Activated T-helper 2 cell treated with anti-CD3 and anti-CD28 coated beads, Interferon-gamma antibody, Interleukin-2, Interleukin-4, amounts not matched to agents 10 μg/mL and 5 μg/mL and 100 μg/mL, durations not matched to agents 14 hours and 24 hours and 36 hours (primary cell): ENCODE measurements at places on chromosomes 1 and 21.

- no peak overlapping the region for H3K27ac ChIP-seq
- no peak for DNase-seq
- H3K4me1 ChIP-seq = peaks cover 12% of the 10 kb centered on the region
- H3K36me3 ChIP-seq = no peaks in the 10 kb centered on the region
Observed at GRCh38 chr1:204583909-204584632, 67.9 kb downstream of the MDM4 start.

DNA sequence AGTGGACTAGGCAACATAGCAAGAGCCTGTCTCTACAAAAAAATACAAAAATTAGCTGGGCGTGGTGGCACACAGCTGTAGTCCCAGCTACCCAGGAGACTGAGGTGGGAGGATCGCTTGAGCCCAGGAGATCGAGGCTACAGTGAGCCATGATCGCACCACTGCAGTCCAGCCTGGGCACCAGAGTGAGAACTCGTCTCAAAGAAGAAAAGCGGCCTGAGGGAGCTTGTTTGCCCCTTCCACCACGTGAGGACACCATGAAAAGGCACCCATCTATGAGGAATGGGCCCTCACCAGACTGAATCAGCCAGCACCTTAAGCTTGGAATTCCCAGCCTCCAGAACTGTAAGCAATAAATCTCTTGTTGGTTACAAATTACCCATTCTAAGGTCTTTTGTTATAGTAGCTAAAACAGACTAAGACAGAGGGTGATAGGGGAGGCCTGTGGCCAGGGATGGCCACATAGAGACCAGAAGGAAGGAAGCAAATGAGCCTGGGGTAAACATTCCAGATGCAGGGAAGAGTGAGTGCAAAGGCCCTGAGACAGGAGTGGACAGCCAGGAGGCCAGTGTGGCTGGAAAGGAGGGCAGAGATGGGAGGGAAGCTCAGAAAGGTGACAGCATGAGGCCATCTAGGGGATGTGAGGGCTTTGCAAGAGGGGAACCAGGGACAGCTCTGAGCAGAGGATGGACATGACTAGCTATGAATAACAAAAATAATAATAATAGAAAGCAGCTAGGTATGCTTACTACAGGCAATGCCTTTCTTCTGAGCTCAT is 120.1 kb downstream of the MATN1 start:
- DNase-seq = no peak
- no peak overlapping the region for H3K27ac ChIP-seq
- no peaks in the 10 kb centered on the region for H3K27me3 ChIP-seq
- H3K36me3 ChIP-seq = no peaks in the 10 kb centered on the region
- H3K4me3 ChIP-seq = no peak overlapping the region

DNA sequence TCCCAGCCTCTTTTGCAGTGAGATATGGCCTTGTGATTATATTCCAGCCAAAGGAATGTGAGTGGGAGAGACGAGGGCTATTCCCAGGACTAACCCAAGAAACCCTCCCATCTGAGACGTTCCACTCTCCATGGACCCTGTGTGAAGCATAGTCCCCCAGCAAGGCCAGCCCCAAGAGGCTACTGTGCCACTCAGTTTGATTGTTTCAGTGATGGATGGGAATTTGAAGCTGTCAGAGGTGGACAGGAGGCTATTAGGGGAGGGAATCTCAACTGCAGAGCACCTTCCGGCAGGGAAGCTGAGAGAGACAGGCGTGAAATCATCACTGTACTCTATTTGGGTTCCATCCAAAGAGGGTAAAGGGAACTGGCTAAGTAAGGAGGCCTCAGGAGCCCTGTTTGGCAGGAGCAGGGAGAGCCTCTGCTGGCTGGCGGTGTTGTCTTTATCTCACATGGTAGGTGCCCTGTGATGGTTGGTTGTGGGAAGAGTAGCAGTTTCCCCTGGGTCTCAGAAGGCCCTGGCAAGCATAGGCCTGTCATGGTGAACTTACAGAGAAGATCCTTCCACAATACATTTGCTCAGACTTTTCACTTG is 3.4 kb upstream of the TEX35 start:
- DNase-seq = no peak
- no peaks in the 10 kb centered on the region for H3K36me3 ChIP-seq
- no peak overlapping the region for H3K4me3 ChIP-seq
- no peaks in the 10 kb centered on the region for H3K4me1 ChIP-seq
- H3K27ac ChIP-seq = no peak overlapping the region

DNA sequence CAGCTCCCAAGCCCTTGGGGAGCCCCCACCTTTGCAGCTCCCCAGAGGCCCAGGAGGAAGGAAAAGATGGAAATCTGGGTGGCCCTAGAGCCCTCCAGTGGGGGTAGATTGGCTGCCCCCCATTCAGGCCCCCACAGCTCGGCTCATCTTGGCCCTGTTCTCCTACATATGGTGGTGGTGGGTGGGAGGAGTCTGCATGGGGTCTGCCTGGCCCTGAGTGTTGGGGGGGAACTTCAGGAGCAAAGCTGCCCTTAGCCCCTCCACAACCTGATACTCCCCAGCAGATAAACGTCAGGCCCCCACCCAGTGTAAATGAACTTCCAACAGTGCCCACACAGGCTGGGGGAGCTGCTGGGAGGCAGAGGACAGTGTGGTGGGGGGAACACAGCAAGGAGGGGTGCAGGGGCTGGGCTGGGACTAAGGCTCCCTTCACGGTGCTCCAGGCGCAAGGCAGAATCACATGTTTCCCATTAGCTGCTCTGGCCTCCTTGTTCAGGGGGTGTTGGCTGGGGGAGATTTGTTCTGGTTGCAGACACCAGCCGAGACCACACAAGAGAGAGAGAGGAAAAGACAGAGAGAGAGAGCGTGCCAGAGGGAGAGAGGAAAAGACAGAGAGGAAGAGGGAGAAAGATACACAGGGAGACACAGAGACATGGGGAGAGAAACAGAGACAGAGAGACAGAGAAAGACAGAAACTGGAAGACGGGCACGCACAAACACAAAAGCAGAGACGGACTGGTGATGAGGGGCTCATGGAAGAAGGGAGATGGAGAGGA is 42.6 kb downstream of the AHDC1 start:
- no peaks in the 10 kb centered on the region for H3K36me3 ChIP-seq
- H3K4me1 ChIP-seq = peaks cover 16% of the 10 kb centered on the region
- H3K4me3 ChIP-seq = no peak overlapping the region
- H3K27me3 ChIP-seq = no peaks in the 10 kb centered on the region

DNA sequence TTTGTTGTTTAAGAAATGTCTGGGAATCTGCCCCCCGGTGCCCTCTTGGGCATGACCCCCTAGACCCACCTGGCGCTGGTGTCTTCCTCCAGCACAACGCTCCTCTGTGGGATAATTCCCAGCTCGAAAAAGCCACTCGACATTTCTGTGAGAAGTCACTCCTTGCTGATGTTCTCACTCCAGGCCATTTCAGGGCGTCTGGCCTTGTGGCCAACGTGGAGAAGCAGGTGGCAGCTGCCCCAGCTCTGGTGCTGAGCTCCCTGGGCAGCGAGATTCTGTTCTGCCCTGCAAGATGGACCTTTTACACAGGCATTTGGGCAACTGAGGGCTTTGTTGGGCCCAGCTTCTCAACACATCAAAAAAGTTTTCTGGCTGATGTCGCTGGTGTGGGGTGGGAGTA is 147.7 kb upstream of the WNT4 start:
- no peak for DNase-seq
- H3K36me3 ChIP-seq = no peaks in the 10 kb centered on the region

GRCh38 chr1:217457016-217457415 is 173.9 kb downstream of the GPATCH2 start:
- no peaks in the 10 kb centered on the region for H3K4me1 ChIP-seq
- no peak overlapping the region for H3K27ac ChIP-seq
- no peak overlapping the region for H3K4me3 ChIP-seq

GRCh38 chr1:193176788-193177187 is 9.6 kb downstream of the B3GALT2 start:
- peaks cover 13% of the 10 kb centered on the region for H3K4me1 ChIP-seq
- no peak overlapping the region for H3K4me3 ChIP-seq
- DNase-seq = no peak

DNA sequence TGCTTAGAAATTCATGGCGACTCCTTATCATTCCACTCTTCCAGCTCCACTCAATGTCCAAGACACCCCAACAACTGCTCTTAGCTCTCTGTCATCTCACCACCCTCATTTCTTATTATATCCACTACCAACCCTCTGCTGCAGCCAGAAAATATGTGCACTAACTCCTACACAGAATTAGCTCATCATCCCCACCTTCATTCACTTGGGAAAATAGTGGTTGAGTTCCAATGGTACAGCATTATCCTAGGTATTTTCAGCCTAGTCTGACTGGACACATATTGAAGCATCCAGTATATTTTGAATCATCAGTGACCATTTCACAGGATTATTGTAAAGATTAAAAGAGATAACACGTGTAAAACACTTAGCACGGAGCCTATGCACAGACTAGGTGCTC is 16.7 kb upstream of the VSIG8 start:
- H3K4me1 ChIP-seq = no peaks in the 10 kb centered on the region
- H3K36me3 ChIP-seq = no peaks in the 10 kb centered on the region
- no peak overlapping the region for H3K4me3 ChIP-seq
- H3K27me3 ChIP-seq = peaks cover 1% of the 10 kb centered on the region

DNA sequence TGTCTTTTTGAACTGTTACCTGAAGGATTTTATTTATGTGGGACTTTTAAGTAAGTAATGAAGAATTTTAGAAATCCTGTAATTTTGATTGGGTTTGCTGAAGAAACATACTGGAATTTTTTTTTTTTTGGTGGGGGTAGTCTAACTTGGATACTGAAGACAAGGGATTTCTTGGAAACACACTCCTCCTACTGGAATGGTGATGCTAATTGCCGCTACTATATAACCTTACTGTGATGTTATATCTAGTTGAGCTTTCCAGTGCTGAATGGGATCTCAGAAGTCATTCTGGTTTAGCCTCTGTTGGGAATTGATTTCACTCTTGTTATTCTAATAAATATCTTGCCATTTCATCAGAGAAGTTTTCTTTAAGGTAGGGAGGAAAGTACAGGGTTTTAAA is 8.4 kb downstream of the PPP2R5A start:
- H3K27me3 ChIP-seq = no peaks in the 10 kb centered on the region
- peaks cover 23% of the 10 kb centered on the region for H3K36me3 ChIP-seq
- H3K4me3 ChIP-seq = no peak overlapping the region
- peaks cover 63% of the 10 kb centered on the region for H3K4me1 ChIP-seq
- no peak for DNase-seq

DNA sequence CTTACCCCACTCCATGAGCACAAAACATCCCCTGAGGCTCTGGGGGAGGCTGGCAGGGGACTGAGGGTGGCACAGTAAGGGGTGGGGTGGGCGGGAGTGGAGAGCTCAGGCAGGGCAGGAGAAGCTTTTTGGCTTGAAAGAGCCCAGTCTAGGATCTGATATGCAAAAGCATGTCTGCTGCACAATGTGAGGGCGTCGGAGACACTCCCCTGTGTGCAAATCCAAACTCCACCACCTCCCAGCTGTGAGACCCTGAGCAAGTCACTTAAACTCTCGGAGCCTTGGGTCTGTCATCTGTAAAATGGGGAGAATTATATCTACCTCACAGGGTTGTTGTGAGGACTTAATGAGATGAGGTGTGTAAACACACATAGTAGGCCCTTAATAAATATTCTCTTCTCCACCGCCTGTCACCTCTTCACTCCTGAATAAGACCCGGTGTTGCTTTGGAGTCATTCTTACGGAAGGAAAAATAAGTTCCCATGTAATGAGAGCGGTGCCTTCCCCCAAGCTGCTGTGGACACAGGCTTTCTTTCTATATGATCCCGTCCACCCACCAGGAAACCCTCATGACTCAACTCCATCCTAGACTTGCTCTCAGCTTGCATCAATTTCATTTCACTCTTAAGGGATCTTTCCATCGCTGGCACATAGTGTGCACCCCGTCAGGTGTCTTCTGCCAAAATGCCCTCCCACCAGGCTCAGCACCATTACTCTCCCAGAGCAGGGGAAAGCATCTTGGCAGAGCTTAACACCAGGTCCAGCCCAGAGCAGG is 12.5 kb downstream of the KCNN3 start:
- no peak for DNase-seq
- H3K4me1 ChIP-seq = peaks cover 15% of the 10 kb centered on the region
- H3K27me3 ChIP-seq = no peaks in the 10 kb centered on the region
- H3K36me3 ChIP-seq = no peaks in the 10 kb centered on the region
- H3K27ac ChIP-seq = no peak overlapping the region

GRCh38 chr1:4322881-4323280 is 331.5 kb upstream of the AJAP1 start:
- H3K4me1 ChIP-seq = no peaks in the 10 kb centered on the region
- H3K36me3 ChIP-seq = no peaks in the 10 kb centered on the region
- H3K4me3 ChIP-seq = no peak overlapping the region
- DNase-seq = no peak

- DNase-seq = peak; percentile 76
- no peaks in the 10 kb centered on the region for H3K36me3 ChIP-seq
- H3K4me3 ChIP-seq = no peak overlapping the region
- peaks cover 20% of the 10 kb centered on the region for H3K27me3 ChIP-seq
- peaks cover 6% of the 10 kb centered on the region for H3K4me1 ChIP-seq
Observed at GRCh38 chr1:156090840-156091188, 8.5 kb upstream of the MEX3A start.

- H3K36me3 ChIP-seq = no peaks in the 10 kb centered on the region
- no peaks in the 10 kb centered on the region for H3K27me3 ChIP-seq
- no peak for DNase-seq
- H3K4me1 ChIP-seq = no peaks in the 10 kb centered on the region
Observed at GRCh38 chr1:219062161-219062560, 111.5 kb upstream of the LYPLAL1 start.

- no peak for DNase-seq
- no peak overlapping the region for H3K27ac ChIP-seq
- no peaks in the 10 kb centered on the region for H3K36me3 ChIP-seq
- peaks cover 2% of the 10 kb centered on the region for H3K27me3 ChIP-seq
Observed at GRCh38 chr1:211231873-211232272, 27.3 kb upstream of the RCOR3 start.

DNA sequence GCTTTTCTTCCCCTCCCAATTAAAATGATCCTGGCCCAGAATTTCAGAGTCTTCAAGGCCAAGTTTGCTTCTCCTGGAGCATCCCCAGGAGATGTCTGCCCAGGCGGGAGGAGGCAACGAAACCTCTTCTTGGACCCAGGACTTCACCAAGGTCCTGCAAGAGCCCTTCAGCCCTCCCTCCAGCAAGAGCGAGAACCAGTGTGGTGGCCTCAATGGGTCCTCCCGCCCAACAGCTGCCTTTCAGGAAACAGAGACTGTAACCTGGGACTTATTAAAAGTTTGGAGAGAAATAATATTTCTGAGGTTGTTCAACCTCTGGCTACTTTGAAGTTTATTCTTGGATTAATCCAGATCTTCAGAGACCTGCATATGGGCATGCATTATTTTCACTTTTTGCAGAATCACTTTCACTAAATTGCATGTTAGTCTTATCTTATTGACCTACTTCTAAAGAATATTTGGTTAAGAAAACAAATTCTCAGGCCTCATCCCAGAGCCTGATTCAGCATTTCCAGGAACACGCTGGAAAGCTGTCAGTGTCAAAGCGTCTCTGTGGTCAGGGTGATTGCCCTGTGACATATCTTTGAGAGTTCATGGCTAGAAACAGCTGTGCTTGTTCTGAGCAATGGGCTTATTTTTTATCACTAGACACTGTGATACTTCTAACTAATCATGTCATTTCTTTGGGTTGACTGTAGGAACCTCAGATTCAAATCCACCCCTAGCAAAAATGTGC is 66.0 kb upstream of the CLDN14 start:
- no peak overlapping the region for H3K4me3 ChIP-seq
- no peaks in the 10 kb centered on the region for H3K36me3 ChIP-seq
- H3K27me3 ChIP-seq = peaks cover 16% of the 10 kb centered on the region
- no peak for DNase-seq
- no peaks in the 10 kb centered on the region for H3K4me1 ChIP-seq
